ENCODE measurements at places on chromosomes 5 and 9. TPM values are rescaled to one million over a fixed set of nuclear protein-coding genes. Genes with fewer than 3 reads are reported as not detected.

DNA sequence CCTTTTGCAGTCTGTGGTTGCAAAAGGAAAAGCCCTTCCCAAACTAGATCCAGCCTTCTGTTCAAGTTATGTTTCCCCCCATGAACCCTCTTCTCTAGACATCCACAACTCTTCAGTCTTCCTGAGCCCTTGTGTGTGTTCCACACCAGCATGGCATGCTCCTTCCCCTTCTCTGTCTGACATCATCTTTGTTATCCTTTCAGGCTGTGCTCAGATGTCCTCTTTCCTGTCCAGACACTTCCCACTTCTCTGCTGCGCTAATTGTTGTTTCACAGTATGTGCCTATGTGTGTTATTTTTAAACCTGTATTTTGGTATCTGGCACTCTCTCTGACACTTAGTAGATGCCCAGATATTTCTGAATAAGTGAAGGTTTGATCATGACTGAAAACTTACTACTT is 38.2 kb downstream of the FOCAD start:
- peak; percentile 87 for DNase-seq

Gene TMEM141
- total RNA-seq, result 58.8 TPM

- no peak for DNase-seq
Measured at GRCh38 chr9:89963280-89963679, 358.5 kb downstream of the GADD45G start.

Gene MTRR
- 17.1 TPM for total RNA-seq

Gene IL6ST
- total RNA-seq, result 501 TPM

GRCh38 chr9:113005777-113006176 is 6.2 kb downstream of the ZNF883 start:
- no peak for DNase-seq

Gene AIF1L
- 2.4 TPM for total RNA-seq

- DNase-seq, result no peak
Measured at GRCh38 chr5:164336906-164337305, 831.5 kb downstream of the MAT2B start.

DNA sequence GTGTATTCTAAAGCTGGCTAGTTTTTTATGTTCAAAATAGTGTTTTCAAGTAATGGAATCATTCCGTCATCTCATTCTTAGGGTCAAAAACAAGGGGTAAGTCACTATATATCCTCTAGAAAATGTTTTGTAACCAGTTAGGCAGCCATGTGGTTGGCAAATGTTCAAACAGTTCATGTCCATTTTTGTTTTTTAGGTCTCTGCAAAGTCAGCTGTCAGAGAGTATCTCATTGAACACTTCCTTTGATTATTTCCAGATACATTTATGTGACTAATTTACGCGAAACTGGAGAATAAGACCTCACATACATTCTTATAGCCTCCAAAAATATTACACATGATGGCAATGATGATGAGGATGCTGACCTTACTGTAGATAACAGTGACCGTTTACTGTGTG is 50.4 kb downstream of the TRIO start:
- DNase-seq, result peak; percentile 90

DNA sequence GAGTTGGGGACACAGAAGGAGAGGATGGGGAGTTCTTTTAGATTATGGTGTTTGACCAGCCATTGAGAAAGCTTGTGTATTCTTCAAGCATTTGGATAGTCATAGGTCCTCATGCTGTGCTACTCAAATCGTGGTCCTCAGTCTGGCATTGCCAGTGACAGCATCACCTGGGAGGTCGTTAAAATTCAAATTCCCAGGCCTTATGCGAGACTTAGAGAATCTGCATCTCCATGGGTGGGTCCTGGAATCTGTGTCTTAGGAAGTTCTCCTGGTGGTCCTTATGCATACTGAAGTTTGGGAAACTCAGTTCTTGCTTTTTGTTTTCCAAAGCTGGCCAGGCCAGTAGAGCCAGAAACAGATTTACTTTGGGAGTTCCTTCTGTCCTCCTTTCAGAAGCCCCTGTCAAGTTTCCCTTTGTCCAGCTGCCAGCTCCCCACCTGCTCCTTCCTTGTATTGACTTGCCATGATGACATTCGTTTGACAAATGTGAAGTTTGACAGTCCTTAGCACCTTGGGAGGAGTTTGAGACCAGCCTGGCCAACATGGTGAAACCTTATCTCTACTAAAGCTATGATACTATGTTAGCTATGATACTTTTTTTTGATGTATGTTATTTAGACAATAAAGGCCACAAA is 95.6 kb downstream of the PALM2AKAP2 start:
- DNase-seq, result no peak

Gene ADAMTSL1
- total RNA-seq, result 4.7 TPM

DNA sequence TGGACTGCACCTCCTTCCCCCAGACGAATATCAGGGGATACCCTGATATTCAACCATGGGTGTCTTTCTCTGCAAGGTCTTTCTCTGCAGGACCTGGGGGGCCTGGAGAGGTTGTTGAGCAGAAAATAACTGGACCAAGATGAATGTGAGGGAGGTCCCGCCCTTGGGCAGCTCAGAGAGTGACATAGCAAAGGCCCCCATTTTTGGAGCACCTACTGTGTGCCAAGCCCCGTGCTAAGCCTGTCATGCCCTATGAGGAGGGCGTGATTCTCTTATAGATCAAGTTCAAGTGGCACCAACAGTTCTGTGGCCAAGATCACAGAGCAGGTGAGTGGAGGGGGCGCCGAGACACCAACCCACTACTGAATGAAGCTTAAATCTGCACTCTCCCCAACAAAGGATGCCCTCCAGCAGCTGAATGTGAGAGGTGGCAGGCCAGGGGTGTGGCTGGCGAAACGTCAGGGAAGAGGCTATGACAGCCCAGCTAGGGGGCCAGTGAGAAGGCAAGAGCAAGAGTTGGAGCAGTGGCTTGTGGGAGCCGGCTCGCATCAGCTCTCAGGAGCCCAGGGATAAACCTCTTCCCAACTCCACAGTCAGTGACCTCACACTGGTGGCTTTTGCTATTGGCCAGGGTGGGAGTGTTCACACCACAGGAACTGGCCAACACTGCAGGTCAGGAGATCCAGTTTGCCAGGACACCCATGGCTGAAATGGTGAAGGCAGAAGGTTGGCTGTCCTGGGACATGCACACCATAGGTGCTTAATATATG is 5.3 kb downstream of the SARDH start:
- DNase-seq, result no peak

DNA sequence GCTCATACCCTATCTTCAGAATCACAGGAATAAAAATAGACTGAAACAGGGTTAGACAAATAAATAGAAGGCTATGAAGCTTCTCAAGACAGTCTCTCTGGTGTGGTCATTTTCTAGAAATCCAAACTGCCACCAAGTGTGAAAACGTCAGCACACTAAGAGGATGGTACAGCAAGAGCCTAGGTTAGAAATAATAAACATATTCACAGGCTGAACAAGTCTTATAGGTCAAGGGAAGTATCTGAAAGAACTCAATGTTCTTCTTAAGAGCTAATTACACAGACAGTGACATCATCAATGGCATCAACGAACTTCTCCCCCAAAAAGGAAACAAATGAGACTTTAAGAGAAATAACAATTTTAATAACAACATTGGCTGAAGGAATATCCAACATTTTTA is 22.7 kb upstream of the PLPP6 start:
- no peak for DNase-seq

GRCh38 chr5:159478950-159479349 is 148.7 kb upstream of the IL12B start:
- DNase-seq, result no peak

GRCh38 chr5:83450967-83451248 is 20.6 kb upstream of the VCAN start:
- DNase-seq, result peak; percentile 50

Gene CCNO
- under 0.01 TPM for total RNA-seq

- DNase-seq, result no peak
Measured at GRCh38 chr5:13325765-13326164, 618.7 kb downstream of the DNAH5 start.

Gene RLN1
- 0.13 TPM for total RNA-seq

DNA sequence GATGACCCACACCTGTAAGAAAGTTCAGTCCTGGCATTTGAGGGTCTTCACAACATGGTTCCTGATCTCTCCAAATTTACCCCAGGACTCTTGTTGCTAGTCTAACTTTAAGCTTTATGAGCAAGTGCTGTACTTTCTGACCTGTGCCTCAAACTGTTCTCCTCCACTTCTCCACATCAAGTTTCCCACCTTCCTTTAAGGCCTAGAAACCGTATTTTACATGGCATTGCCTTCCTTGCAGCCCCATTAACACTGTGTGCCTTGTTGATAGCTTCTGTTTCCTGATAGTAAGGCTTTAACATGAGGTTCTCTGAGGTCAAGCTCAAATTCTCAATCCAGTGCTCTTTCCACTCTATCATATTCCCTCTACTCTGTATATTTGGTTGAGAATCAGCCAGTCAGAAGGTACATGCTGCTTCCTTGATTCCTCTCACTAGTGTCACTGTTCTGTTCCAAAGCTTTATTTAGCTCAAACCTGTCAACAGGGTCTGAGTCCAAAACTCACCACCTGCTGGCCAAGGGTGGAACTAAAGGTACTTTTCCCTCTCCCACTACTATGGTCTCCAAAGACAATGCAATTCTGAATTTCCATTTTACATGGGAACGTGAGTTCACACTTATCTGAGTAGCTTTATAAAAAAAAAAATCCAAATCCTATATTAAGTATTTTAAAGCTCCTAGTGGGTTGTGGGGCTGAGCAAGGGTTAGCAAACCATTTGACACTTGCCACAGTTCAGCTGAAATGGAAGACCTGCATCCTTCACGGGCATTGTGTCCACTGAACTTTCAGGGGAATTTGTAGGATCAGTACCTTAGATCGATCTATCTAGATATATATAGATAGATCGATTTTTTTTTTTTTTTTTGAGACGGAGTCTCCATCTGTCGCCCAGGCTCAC is 21.1 kb downstream of the VCP start:
- DNase-seq, result peak; percentile 65

Gene OTULINL
- total RNA-seq, result 0.26 TPM

DNA sequence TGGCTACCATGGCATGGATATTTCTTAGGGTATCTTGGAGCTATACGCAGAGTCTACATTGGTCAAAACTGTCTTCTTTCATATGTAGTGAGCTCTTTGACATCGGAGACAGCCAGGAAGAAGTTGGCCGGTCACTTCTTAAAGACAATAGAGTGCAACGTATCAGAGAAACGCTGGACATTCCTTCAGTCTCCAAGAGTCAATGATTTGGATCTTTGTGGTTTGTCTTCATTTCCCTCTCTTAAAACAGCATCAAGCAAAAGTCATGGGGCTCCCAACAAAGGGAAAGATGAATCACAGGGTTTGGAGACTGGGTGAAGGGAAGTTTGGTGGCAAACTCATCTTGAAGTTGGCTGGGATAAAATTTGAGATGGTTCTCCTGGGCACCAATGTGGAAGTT is 320.1 kb downstream of the AGTPBP1 start:
- DNase-seq, result no peak

DNA sequence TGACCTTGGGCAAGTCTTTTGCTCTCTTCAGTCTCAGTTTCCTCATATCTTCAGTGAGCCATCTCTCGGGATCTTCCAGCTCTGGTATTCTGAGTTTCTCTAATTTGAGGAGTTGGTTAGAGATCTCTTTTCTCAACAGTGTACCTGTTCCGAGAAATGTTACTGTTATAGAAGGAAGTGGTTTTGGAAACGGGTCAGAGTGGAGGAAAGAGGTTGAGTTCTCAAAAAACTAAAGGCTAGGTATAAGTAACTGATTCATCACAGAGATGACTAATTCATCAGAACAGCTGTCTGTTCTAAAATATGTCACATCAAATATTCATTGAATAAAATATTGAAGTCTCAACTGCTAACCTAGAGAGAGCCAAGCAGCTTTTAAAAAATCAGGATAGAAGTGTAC is 106.6 kb downstream of the PALM2AKAP2 start:
- no peak for DNase-seq

Gene NSG2
- total RNA-seq, result not detected

Gene CARTPT
- not detected for total RNA-seq

DNA sequence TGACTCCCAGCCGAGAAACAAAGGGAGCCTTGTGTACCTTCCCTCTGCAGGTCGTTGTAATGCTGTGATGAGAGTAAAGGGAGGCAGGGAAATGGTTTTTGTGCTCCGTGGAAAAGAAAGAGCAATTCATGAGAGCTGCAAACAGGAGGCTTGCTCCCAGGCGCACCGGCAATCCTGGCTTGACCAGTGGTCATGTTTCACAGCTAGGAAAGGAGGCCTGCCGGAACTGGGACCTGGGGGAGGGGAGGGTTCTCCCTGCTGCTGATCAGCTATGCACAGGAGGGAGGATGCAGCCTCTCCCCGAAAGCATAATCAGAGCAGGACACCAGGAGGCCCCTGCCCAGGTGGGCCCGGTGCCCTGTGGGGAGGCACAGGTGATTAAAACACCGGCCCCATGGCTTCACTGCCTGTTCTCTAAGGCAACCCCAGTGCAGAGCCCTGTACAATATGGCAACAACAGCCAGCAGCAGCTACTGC is 131.3 kb downstream of the ZDHHC21 start:
- DNase-seq, result no peak

DNA sequence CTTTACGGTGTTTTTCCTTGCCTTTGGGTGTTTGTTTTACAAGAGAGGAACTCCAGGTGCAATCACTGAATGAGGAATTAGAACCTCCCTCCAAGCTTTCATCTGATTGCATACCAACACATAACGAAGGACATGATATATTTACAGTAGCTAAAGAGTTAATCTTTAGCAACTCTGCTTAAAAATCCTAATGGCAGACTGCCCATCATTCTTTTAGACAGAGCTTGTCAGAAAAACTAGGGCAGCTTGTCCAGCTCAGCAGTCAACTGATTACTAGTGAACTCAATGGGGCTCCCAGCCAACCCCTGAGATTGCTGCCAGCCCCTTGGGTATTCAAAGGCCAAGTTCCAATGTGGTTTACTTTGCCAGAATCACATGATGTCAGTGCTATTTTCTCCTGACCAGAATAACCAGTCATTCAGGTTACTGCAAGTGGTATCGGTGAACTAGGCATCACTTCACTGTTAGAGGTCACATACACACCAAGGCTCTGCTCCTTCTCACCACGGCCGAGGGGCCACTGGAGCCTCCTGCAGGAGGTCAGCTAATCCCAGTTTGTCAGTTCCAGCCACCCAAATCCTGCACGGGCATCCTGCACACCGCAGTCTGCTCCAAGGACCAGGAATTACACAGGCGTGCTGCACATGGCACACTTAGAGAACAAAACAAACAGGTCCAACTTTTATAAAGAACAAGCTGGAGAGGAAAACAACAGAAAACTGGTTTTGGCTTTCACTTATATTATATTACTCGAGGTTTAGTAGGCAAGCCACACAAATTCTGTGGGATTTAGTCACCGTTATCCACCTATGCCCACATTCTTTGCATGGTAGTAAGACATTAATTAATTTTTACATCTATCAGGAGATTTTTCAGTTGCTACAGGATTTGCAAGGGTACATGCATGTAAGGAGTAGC is 62.5 kb downstream of the NFIB start:
- no peak for DNase-seq

DNA sequence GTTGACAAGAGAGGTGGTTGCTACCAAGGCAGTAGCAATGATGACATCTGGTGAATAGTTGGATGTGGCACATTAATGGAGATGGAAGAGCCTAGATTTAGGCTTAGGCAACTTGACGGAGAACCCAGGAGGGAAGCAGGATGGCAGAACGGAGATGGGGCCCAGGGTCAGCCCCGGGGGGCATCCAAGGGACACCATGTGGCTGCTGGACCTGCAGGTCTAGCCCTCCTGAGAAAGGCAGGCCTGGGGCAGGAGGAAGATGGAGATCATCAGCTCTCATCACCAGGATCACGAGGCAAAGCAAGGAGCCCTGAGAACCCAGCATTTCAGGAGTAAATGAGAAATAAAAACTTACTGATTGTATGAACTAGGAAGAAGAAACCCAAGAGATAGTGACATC is 216.2 kb downstream of the AUH start:
- no peak for DNase-seq

GRCh38 chr9:107090218-107090617 is 192.9 kb upstream of the RAD23B start:
- DNase-seq, result no peak

Gene OTP
- total RNA-seq, result not detected

Gene RELL2
- total RNA-seq, result 6.2 TPM
